ENCODE measurements at places on chromosomes 6 and 20.

DNA sequence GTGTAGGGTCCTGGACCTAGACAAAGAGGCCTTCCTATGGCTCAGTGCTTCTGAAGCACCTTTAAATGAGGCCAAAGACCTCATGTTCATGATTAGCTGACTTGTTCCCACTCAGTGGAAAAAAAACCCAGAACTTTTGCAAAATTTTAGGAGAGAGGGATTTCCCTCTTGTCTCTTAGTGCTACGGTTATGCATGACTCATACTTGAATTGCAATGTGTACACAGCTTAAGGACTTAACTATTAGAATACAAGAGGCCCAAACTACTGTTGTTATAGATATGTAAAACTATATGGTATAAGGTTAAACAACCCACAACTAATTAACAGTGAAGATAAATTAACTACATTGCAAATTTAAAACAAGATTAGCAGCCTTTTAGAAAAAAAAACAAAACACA is 32.3 kb upstream of the HLA-A start:
- DNase-seq = no peak

- no peak for DNase-seq
Measured at GRCh38 chr20:47988676-47989075, 203.4 kb upstream of the SULF2 start.

DNA sequence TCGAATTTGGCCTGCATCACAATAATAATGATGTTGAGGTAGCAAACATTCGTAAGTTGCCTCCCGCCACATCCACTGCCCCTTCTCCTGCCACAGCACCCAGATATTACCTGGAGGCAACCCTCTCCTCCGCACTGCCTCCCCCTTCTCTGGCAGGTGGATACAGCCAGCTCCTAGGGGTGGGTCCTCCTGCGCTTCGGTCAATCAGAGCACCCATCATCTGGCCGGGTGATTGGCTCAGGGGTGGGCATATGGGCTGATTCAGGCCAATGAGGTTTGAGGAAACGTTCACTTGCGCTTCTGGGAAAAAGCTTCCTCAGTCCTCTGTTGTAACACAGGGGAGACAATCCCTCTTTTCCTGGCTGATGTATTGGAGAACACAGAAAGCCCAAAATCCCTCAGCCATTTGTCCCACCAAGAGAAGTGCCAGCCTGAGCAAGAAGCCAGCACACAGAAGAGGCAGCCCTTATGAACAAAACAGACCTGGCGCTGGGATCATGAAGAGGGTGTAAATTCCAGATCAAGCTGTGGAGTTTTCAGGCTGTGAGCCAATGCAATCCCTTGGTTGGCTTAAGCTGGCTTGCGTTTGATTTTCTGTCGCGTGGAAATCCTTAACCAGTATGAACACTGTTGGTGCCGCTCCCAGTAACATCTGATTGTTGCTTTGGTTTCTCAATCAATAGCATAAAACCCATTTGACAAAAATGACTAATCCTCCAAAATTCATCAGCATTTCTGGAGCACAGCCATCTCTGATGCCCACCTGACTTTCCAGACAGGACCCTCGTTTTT is 82.2 kb downstream of the PRDM1 start:
- no peak for DNase-seq

GRCh38 chr6:134147034-134147533 is 94.7 kb upstream of the SLC2A12 start:
- DNase-seq = no peak

DNA sequence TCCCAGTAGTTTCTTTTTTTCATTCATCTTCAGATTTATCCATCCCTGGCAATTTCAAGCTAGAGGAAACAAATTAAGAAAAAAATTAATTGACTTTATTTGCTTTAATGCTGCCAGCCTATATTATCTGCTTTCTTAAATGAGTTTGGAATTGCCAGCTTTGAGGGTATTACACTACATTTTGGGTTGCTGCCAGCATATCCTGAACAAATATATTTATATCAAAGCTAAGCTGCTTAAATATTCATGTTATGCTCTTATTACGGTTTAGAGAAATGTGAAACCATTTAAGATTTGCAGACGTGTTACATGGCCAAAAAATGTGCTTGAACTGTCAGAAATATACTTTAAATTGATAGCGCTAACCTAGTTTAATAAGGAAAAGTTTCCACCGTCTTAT is 59.7 kb downstream of the GRIK2 start:
- DNase-seq = no peak
